ENCODE measurements at places on chromosomes 5 and 9.

GRCh38 chr5:84130006-84130580 is 254.6 kb downstream of the EDIL3 start:
- no peak for DNase-seq

DNA sequence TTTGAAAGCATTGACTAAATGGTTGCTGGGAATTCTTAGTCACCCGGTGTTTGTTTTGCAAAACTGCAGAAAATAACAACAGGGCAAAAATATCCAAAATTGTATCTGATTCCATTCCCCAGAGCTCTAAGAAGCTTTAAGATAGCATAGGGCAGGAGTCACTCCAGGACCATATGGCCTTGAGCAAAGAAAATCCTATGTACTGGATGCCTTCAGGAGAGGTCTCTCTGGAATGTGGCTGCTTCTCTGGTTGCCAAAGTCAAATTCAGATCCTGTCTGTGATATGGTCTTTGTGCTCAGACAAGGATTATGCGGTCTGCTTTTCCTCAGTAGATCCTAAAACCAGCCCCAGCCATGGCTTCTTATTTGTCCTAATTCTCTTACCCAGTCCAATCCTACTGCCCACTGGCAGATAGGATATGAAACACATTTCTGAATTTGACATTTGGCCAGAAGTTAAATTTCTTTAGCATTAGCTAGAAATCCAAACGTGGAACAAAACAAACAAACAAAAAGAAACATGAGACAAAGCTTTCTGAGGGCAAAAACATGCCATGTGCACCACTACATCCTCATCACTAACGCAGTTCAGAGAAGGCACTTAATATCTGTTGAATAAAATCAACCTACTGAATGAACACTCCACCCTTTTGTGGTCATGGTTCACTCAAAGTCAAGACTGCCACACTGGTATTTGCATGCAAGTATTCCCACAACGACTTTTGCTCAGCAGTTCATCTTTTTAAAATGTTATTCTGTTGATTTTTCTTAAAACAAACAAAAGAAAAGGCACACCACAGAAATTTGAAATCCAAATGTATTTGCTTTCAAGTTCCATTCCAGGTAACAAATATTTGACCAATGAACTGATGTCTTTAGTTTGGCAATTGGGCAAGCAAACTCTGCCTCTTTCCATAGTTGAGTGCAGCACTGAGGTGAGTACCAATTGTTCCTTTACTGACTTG is 165.7 kb downstream of the TRPM6 start:
- no peak for DNase-seq

DNA sequence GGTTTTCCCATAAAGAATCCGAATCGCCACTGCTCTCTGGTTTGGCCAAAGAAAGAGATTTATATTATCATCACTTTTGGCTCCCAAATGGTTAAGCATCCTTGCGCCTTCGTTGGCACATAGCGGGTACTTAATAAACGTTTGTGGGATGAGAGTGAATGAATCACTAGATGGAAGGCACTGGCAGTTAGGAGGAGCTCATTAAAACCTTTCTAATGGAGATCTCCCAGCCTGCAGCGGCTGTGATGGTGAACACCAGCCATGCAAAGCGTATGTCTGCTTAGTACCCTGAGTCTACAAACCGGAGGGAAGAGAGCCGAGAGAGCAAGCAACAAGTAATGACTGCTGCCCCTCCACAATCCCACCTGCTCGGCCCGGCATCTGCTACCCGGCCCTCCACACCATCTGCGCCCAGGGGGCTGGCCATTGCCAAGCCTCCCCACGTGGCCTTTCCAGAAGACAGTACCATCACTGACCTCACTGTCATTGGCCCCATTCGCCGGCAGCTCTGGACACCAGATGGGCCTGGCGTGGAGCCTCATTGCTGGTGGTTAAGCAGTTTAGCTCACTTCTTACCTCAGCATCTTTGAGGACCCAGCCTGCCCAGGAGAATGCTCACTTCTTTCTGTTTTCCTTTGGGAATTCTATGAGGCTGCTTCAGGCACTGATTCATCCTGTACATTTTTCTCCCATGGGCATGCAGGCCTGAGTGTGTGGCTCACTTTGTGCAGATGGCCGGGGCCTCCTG is 39.3 kb upstream of the ANKRD33B start:
- DNase-seq, result no peak

DNA sequence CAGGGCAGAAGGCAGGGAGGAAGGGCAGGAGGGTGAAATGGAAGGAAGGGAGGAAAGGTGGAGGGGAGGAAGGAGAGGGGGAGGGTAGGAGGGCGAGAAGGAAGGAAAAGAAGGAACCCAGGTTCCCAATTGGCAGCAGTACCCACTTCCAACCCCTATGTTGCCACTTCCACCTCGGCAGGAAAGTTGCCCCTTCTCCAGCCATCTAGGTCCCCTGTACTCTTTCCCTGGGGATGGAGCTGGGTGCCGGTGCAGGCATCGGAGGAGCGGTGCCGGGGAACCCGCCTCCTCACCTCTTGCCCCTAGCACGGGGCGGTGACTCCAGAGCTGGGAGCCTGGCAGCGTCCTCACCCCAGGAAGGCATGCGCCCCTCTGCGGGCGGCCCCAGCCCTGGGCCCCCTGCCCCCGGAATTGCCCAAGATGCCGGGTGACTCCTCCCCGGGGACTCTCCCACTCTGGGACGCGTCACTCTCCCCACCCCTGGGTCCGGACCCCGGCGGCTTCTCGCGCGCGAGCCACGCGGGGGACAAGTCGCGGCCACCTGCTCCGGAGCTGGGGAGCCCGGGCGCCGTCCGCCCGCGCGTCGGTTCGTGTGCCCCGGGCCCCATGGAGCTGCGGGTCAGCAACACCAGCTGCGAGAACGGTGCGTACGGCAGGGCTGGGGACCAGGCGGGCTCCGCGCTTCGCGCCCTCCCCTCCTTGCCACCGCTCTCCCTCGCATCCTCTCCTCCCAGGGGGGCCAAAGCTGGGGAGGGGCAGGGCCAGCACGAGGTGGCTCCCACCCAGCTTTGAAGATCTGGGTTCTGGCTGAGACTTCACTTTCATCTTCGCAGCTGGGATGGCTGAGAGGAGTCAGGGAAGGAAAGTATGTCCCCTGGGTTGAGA is at the start of gene NIPAL4:
Gene NIPAL4 (plus strand): TSS at position 499 of the 885 bp plus-strand sequence. CDS start 108 bp downstream, at position 607.
- no peak for DNase-seq

GRCh38 chr5:3980156-3980555 is 384.5 kb downstream of the IRX1 start:
- no peak for DNase-seq

GRCh38 chr9:130498298-130498917 is 53.6 kb downstream of the ASS1 start:
- peak; percentile 44 for DNase-seq

- no peak for DNase-seq
Observed at GRCh38 chr9:118529210-118529609, 825.0 kb downstream of the TLR4 start.

- no peak for DNase-seq
Observed at GRCh38 chr5:173495225-173495904, 121.1 kb downstream of the BOD1 start.

- no peak for DNase-seq
Observed at GRCh38 chr9:36317766-36318165, 59.5 kb upstream of the GNE start.

GRCh38 chr5:134143944-134144941 is 29.8 kb downstream of the TCF7 start:
- no peak for DNase-seq

DNA sequence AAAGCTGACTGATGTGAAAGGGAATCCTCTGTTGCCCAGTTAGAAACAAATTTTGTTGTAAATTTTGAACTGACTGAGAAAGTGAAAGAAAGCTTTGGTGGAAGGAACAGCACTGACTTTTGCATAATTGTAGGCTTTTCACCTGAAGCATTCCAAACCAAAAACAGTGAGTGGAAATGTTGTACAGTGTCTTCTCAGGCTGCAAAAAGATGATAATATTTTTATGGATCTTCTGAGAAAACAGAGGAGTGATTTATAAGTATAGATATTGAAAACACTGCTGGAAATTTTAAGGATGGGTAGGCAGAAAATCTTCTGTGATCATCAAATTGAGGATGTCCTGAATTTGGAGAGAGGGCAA is 40.0 kb downstream of the LURAP1L start:
- DNase-seq, result no peak

GRCh38 chr5:135106610-135107471 is 72.8 kb upstream of the PITX1 start:
- DNase-seq, result no peak

DNA sequence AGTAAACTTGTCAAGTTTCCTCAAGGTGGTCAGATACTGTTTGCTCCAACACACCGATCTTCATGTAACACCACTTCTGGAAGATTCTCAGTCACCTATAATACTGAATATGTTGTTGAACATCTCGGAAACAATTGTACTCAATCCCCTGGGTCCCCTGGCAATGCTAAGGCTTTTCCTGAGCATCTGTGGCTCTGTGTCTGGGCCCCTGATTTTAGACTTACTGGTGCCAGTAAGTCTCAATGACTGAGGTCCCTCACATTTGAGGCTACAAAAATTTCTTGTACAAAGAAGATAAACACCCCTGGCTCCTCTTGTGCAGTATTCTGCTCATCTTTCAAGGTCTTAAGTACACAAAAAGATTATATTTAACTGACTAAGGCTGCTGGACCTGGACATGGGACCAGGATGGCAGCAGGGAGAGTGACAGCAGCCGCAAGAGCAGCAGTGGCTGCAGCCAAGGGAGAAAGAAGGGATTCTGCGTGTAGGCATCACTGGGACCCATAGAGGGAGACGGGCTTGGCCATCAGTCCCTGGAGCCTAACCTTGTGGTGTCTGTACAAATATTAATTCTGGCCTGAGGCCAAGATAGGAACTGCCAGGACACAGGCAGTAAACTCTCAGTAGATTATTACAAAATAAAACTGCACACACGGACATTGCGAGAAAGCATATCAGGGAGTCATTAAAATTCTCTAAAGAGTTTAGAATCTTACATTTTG is 49.0 kb upstream of the TNPO1 start:
- DNase-seq, result no peak

DNA sequence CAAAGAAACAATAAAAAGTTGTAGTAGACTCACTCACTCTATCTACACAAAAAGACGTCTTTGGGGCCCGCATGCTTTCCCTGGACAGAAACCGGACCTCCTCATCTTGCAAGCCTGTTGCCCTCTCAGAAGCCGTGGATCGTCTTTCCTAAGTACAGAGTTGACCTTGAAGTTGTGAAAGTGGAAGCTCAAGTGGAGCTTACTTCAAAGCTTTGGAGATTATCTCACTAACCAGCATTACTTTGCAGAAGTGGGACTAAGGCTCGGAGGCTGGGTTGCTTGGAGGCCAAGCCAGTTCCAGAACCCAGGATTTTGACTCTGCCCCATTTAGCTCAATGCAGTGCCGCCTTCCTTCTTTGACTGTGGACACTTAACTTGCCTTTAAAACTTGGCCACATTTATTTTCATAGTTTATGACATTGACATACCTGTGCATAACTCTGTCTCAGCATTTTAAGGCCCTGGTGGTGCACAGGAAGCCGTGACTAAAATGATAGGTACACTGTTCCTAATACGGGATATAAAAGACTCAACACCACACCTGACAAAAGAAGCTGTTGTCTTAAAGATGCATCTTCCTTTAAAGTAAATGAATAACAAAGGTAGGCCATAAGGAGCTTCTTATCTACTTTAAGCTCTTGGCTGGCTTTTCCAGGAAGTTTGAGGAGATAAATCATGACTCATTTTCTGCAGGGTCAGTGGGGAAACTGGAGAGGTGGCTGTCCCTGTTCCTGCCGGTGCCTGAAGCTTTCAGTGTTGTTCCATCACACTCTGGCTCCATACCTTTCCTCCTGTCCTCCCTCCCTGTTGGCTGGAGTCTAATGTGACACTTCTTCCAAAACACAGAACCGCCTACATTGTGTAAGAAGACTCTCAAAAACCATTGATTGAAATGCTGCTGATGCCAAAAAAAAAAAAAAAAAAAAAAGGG is 10.7 kb downstream of the SLC25A25 start:
- DNase-seq, result peak; percentile 73

GRCh38 chr5:106656821-106657220 is 1013.9 kb downstream of the EFNA5 start:
- no peak for DNase-seq

- DNase-seq, result no peak
Observed at GRCh38 chr5:56651893-56652292, 163.5 kb upstream of the MAP3K1 start.

GRCh38 chr5:85000671-85001070 is 616.0 kb upstream of the EDIL3 start:
- no peak for DNase-seq

DNA sequence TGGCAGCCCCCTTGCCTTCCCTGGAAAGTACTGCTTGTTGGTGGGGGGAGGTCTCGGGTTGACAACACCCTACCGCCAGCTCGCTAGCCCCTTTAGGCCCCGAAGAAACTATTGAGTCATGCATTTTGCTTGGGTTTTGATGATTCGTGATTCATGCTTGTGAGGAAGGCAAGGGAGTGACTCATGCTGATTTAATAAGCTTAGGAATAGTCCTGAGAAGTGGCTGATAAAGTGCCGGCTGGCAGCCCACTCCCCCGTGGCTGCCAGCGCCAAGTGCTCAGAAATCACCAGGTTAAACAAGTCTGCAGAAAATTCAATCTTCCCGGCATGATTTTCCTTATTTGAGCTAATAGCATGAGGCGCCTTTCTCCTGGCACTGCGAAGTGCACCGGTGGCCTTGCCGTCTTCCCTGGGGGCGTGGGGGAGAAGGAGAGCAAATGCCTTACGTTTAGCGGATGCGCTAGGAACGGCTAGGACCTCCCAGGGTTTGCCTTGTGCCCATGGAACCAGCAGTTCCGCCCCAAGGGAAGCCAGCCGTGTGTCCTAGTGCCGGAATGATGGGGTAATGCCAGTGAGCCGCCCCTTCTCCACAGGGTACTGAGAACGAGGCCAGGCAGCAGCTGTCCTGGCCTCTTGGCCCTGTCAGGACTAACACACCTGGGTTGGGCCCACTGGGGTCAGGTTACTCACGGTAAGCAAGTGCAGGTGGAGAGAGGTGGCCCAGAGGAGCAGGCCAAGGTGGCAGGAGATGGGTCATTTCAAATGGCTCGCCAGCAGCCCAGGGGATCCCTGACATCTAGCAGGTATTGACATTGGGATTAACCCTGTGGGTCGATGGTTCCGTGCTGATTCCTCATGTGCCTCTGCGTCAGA is 151.9 kb downstream of the MACROH2A1 start:
- DNase-seq, result no peak

DNA sequence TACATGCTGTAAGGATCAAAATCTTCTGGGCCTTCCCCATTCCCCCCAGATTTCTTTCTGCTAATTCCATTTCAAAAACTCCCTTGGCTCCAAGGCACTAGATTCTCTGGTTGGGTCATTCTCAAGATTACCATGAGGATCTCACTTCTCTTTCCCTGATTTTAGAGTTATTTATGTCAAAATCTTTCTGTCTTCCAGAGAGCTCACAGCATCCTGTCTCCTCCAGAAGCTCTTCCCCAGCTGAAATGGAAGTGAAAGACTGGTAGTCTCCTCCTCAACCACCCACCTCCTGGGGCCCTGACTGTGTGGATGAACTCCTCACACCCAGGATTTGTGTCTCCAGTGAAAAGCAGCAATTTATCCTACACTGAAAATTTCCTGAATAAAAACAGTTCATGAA is 11.9 kb upstream of the ZNF366 start:
- DNase-seq, result no peak

- no peak for DNase-seq
Observed at GRCh38 chr9:129490583-129491486, 130.1 kb downstream of the C9orf50 start.

Data from hematopoietic multipotent progenitor cell treated with erythropoietin and hydrocortisone succinate and interleukin-3 and kit ligand, for 15 days (in vitro differentiated cells).